Stimulated activated CD4-positive, alpha-beta T cell treated with anti-CD3 and anti-CD28 coated beads, TNF-alpha, amount 100 ng/mL, for 24 hours (primary cell): ENCODE measurements at places on chromosomes 7 and 10.

GRCh38 chr7:113085781-113086390 lies 741 bp downstream of the GPR85 start:
- no peak for DNase-seq

DNA sequence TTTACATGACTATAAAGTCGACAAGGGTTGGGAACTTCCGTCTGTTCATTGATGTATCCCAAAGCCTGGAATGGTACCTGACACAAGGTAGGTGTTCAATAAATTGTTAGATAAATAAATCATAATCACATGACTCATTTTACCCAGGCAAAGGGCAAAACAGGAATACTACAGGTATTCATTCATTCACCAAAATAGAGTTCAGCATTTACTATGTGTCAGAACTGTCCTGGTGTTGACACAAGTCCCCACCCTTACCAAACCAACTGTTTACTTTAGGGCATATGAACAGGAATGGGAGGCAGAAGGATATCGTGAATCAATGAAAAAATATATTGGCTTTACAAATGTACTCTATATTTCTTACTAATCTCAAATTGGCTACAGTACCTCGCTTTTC lies 666 bp upstream of the YAE1 start:
- no peak for DNase-seq

GRCh38 chr7:121831351-121831750 lies 41.6 kb upstream of the PTPRZ1 start:
- no peak for DNase-seq

DNA sequence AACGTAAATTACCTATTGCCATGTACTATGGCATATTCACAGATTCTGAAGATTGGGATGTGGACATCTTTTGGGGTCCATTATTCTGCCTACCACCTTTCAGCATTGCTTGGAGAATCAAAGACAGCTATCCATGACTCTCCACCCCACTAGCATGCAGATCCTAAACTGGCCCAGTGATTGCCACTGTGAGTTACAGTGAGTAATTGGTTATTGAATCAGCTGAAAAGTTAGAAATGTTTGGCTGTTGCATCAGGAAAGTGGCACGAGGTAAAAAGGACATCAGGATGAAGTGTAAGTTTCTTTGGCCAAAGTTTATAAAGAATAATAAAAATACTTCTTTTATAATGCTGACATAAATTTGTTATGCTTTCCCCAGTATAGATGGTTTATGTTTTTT lies 148.2 kb upstream of the ETV1 start:
- DNase-seq = no peak

GRCh38 chr10:94193466-94193924 lies 169.2 kb downstream of the NOC3L start:
- no peak for DNase-seq
